ENCODE measurements at places on chromosomes 5 and 9.

DNA sequence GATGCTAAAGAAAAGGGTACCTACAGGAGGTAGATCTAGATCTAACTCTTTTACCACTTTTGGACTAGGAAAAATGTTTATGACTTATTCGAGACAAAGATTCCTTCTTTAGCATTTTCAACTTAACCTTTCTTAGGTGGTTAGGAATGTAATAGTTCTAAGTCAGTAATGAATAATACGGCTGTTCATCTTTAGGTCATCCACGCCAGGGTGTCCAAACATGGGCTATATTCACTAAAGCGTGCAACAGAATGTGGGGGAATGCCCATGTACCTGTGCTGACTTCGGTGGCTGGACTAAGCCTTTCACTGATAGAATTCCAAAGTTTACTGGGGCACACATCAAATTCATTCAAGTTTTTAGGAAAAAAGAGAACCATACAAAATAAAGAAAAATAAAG, 164.7 kb downstream of the TSSK1B start:
- DNase-seq: no peak

DNA sequence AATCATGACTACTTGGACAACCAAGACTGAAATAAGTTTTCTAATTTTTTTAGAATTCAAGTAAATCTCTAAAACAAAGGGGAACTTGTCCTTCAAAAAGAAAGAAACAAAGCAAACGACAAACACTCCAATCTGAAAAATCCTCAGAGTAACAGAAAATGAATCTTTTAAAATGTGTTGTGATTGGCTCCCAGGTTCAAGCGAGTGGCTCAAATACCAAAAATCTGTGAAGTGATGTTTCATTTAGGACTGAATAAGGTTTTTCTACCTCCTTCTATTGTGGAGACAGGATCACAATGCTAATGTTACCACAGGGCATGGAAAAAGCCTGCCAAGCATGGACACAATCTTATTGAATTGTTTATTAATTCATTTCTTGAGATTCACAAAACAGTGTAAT, 415.7 kb downstream of the RAB3C start:
- no peak for DNase-seq

- no peak for DNase-seq
Observed at GRCh38 chr5:180486636-180487149, 7.5 kb upstream of the CNOT6 start.

DNA sequence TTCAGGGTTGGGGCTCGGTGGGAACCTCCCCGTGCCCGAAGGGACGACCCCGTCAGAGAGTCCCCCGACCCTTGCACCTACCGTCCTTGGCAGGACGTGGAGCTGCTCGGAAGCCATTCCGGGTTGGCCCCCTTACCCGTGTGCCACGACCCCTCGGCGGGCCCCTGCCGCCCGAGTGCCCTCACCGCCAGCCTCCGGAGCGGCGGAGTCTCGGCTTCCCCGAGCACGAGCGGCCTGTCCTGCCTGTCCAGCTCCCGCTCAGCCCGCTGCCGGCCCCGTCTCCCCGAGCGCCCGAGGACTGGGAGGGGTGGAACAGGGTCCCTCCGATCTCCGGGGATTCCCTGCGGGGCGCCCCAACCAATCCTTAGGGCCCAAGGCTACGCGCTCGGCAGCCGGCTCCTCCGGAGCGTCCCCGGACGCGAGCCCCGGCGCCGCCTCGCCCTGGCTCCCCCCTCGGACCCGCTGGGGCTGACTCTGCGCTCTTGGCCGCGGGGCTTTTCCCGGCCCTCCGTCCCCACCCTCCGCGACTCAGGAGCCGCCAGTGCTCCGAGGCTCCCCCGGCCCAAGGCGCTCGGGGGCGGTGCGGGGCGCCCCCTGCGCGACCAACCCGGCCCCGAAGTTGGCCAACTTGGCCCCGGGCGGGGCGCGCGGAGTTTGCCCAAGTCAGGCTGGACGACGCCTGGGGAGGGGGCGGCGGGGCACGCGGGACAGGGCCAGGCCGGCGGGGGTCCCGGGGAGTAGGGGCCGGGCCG, 654 bp downstream of the ADAMTS2 start:
- no peak for DNase-seq

- DNase-seq: no peak
Observed at GRCh38 chr5:146233441-146233840, 30.0 kb downstream of the RBM27 start.

DNA sequence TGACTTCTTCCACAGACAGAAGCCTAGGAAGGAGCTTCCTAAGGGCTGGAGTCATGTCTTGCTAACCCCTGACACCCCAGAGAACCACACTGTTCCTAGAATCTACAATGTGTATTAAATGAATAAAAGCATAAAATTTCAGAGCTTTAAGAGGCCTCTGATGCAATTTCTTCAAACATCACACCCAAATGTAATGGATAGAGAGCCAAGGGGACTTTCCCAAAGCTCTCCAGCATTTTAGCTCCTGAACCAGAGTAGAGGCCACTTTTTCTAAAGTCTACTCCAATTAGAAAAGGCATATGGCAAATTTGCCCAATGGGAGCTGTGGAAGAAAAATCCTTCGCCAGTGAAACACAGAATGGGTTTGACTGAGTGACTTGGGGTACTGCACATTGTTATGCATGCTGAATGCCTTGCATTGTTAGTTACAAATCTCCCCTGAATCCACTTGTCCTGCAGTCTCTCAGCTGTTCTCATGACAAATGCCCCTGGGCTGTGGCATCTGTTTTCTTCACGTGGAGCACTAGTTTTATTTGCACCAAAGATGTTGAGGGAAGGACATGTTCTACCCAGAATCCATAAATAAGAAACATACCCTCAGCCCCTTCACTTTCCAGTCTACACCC, 334.0 kb downstream of the ASTN2 start:
- no peak for DNase-seq

DNA sequence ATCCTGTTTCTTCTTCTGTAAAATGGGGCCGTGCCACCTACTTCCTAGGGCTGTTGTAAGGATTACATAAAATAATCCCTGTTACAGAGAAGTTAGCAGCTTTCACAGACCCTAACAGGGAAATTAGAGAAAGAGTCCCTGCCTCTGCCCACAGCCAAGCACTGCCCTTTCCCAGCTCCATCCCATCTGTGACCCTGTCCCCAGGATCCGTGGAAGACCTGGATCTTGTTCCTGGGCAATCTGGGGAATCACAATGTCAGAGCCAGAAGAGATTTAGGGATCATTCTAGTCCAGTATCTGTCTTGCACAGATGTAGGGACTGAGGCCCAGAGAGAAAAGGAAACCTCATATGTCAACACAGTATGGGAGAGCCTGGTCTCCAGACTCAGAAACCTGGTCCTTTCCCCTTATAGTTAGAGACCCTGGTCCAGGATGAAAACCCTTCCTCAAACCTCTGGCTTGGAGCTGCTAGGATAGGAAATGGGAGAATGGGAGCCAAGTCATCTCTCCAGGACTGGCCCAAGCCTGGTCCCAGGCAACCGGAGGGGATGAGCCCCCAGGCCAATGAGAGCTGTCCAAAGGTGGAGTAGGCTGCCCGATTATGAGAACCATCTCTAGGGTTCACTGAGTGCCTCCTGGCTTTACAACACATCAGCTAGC, 12.5 kb downstream of the LHX6 start:
- DNase-seq: no peak

DNA sequence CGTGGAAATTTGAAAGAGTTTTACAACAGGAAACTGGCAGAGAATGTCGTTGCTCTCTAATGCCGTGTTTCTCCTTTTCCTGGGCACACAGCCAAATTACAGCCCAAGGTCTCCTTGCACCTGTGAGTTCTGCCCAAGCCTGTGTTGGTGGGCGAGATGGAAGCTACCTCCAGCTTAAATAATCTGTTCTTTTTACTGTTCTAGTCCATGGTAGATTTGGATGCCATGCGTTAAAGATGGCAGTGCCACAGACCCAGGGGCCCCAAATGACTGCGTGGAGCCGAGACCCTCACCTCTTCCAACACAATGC, 92.6 kb upstream of the IRX4 start:
- DNase-seq: no peak

DNA sequence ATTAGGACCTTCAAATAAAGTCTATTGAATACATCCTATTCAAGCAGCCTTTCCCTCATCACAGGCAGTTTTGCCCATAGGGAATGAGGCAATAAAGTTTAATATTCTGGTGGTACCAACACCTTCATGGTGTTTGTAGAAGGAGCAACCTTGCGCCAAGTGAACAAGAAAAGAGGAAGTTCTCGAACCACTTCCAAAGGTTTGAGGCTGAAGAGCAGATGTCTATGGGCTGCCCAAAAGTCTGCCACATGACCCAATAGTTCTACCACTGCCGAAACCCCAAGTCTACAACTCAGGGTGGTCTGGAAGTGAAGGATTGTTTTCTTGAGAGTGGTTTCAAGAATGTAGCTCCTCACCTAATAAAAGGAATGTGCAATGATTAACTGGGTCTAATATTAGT, 123.1 kb downstream of the NPR3 start:
- DNase-seq: no peak

DNA sequence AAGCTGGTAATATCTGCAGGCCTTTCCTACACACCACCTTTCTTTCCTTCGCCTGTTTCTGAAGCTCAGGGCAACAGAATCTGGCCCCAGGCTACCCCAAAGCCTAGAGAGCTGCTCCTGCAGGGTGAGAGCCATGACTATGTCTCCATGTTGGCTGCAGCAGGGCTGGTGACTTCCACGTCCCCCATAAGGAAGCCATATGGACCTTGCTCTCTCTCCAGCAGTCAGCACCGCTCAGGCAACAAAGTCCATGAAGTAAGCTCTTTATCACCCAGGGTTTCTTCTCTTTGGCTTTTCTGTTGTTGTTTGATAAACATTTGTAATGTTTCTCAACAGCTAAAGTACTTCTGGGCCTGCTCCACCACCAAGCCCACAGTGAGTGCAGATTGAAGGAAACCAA, 125.2 kb downstream of the SLIT3 start:
- DNase-seq: no peak

DNA sequence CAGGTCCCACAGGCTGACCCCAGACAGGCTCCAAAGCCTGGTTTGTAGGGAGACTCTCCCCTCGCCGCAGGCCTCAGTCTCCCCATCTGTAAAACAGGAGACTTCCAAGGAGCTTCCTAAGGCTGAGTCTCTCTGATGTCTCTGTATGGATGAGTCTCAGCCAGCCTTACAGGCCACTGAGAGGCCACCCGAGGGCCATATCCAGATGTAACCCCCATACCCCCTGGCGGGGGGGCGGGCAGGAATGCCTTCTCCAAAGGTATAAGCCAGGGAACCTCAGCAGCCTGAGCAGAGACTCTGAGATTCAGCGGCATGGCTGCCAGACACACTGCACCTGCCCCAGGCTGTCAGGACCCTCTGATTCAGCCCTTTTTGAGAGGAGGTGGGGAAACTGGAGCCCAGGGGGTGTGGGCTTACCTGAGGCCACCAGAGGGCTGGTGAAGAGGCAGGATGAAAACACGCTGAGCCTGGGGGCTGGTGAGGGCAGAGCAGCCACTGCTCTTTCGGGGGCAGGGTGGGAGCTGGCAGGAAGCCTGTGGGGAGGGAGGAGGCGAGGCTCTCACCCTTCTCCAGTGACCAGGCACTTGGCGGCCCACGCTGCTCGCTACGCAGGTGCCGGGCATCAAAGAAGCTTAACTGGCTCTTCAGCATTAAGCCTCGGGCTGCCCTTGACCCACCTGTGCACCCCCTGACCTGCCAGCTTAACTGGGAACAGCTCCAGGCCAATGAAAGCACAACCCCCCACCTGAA, 5.5 kb upstream of the SUSD3 start:
- no peak for DNase-seq

DNA sequence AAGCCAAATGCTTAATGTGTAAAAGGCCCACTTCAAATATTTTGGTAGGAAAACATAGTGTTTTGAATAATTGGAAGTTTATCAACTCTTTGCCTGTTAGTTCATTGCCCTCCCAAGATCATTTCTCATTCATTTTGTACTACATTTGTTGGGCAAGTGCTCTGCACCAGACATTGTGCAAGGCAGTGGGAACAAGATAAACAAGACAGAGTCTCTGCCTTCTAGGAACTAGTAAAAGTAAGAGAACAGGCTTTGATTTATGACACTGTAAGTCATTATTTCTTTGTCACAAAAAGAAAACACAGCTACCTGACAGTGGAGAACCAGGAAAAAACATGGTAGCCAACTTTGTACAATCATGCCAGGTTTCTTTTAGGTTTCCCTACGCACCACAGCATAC, 63.7 kb upstream of the PAM start:
- no peak for DNase-seq

DNA sequence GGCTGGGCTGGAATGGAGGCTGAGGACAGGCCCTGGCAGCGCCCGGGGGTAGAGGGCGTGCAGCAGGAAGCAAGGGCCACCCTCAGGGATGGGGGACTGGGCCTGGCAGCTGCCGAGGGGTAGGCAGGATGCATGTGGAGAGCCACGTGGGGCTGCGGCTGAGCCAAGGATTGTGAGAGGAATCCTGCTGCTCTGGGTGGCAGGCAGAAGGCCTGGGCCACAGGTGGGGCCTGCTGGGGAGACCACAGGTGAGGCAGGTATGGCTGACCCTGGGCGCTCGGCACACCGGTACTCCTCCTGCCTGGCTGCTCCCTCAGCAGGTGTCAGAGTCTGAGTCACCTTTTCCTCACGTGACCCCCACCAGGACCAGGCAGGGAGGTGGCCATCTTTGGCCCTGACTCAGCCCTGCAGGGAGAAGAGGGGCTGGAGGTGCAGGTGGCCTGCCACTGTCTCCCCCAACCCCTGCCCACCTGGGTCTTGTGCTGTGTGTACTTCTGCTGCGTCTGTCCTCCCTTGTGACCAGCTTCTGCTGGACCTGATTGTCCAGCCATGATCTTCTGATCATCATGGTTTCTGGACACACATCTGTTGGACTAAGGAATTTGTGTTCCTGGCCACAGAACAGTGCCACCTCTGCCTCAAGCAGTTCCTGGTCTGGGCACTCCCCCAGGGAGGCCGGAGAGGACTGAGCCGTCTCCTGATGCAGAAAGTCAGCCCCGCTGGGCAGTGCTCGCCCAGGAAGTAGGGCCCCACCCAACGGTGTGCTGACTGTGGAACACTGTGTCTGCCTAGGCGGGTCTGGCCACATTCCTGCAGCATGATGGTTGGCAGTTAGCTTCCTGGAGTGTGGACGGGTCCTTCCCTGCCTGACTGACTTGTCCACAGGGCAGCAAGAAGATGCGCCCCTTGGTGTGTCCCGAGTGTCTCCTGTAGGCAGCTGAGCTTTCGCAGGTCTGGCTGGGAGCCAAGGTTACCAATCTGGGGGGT, 6.4 kb downstream of the ARRDC1 start:
- DNase-seq: no peak

DNA sequence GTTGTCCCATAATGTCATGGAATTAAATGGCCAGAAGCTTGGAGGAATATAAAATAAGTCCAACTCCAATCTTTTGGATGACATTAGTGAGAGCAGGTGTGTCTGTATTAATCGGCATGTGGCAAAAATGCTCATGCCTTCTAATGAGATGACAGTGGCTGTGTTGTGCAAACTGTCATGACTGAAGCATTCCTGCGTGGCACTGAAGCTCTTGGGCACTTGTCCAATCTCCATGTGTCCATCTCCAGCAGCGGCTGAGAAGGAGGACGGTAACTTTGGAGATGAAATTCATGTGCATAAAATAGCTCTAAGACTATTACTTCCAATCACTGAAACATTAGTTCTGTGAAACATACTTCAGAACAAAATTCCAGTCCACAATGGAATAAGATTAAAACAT, 697.5 kb upstream of the GRAMD2B start:
- no peak for DNase-seq

All from SK-N-MC (cell line).